ENCODE measurements at places on chromosomes 5 and 9.

GRCh38 chr9:114238891-114239875 is 83.7 kb upstream of the ORM1 start:
- DNase-seq: no peak

DNA sequence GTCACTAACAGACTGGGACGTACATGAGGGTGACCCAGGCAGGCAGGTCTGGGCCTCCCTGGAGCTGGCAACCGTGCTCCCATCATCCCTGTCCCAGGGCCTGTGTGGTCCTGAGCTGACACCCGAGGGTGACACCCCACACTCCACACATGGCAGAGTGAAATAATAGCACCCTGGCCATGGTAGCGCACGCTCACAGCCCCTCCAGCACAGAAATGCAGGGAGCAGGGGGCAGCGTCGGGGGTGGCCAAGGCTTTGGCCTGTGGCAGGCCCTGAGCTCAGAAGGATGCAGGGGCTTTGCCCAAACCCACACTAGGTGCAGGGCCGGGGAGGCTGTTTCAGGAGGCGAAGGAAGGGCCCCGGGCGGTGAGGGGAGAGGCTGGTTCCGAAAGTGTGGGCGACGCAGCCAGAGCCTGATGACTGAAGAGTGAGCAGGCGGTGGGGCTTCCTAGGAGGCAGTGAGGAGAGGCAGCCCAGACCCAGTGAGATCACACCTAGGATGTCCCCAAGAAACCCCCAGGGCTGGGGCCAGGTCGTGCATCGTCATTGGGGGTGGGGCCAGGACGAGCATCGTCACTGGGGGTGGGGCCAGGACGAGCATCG is 12.9 kb downstream of the OR2V2 start:
- DNase-seq: peak; percentile 48

DNA sequence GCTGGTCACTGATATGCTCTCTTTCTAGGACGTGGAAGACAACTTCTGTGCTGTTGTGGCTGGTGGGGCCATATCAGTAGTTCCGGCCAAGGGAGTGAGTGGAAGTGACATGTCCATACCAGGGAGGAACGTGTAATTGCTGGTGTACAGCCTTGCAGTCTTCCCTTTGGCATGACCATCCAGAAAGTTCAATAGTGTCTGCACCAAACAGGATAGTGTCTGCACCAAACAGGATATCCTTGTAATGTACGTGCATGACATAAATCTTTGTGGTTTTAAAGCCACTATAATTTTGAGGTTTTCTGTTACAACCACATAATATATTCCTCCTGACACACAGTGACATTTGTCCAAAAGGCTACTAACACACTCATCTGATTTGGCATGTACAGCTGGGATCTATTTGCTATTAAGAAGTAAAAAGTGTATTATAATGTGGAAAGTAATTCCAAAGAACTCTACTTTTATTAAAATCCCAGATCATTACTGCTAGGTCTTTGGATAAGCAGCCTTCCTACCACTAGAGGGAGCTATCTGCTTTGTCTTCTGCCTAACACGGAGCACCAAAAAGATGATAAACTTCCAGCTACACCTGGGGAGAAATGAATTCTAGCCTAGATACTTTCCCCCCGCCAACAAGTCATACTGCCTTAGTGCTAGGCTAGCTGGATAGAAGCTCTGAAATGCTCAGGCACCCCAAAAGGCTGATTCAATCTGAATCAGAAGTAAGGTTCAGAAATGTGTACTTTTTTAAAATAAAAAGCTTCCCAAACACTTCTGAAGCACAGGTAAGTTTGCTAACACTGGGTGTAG is 52.7 kb downstream of the RNF145 start:
- peak; percentile 9 for DNase-seq

- DNase-seq: no peak
Observed at GRCh38 chr5:135975122-135975521, 20.3 kb upstream of the LECT2 start.

DNA sequence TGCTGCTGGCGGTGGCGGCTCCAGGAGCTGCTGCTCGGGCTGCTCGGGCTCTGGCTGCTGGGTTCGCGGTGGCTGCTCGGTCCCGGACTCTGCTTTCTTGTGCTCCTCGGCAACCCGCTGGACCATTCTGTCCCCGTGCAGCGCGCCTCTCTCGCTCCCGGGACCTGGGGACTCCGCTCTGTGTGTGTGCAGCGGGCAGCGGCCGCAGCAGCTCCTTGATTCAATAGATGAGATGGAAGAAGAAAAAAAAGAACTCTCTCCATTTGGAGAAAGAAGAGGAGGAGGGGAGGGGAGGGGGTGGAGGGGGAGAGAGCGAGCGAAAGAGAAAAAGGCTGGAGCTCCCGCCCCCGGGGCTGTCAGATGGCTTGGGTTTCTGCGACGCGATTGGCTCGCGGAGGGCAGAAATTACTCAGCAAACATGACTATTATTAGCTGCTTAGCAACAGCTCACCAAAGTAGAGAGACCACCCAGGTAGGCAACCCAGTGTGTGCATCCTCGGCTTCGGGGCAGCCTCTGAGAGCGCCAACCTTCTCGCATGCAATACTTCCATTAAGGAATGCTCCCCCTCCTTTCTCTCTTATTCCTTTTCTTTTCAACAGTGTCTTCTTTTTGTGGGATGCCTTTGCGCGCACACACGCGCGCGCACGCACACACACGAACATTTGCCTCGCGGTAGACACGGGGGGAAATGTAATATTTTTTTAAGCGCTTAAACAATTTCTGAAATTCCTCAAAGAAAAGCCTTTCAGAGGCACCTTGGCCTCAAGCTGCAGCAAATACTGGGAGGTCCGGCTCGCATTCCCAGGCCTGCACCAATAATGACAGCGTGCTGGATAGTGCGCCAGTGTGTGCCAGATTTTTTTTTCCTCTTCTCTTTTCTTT is 7.6 kb downstream of the PTCH1 start:
- DNase-seq: peak; percentile 85

GRCh38 chr5:112014783-112015395 is 257.9 kb upstream of the NREP start:
- no peak for DNase-seq

DNA sequence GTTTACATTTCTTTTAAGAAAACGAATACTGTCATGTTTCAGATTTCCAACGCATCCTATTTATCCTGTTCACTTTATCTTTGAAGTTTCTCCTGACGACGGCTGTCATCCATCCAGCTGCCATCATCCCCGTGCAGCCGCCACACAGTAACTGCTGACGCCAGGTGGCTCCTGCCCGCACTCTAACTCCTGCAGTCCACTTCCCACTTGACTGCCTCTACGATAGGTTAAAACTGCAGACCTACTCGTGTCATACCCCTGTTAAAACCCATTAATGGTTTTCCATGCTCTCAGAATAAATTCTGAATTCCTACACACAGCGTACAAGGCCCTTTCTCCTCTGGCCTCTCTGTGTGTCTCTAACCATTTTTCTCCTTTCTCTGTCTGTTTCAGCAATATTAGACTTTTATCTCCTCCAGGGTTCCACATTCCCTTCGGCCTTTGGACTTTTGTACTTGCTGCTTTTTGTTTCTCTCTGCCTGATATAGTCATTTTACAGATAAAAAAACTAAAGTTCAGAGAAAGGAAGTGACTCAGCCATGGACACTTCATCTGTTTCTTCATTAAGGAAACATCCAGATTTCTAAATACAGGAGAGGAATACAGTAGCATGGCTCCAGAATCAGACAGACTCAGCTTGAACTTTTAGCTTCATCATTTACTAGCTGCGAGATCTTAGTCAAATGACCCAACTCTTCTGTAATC is 84.9 kb downstream of the ADAMTS12 start:
- DNase-seq: no peak

DNA sequence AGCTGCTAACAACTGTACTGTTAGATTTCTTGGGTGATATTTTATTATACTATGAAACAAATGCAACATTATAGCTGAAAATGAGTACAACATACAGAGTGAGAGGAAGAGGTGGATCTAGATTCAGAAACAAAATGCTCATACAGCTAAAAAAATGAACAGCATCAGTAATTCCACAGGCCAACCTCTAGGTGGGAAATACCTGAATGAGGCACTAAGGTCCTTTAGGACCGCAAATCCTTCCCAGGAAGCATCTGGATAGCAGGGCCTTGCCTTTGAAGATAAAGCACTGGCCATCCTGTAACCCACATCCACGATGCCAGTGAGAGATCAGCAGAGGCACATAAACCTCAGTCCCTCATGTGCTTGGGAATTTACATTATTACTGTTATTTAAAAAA is 310.8 kb downstream of the YTHDC2 start:
- no peak for DNase-seq

DNA sequence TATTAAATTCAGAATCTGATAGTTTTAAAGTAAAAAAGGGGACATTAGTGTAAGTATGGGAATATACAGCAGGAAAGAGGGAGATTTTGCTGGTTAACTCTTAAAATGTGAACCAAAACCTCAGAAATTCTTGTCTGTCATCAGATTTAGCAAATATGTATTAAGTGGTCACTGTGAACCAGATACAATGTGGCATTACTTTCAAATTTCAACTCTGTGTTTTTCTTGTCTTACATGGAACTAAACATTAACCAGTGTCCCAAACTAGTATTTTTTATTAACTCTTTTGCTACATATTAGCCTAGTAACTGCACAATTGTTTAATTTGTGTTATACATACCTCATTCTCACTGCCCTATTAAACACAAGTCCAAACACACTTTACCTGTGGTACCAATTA is 259.9 kb upstream of the RASA1 start:
- no peak for DNase-seq

DNA sequence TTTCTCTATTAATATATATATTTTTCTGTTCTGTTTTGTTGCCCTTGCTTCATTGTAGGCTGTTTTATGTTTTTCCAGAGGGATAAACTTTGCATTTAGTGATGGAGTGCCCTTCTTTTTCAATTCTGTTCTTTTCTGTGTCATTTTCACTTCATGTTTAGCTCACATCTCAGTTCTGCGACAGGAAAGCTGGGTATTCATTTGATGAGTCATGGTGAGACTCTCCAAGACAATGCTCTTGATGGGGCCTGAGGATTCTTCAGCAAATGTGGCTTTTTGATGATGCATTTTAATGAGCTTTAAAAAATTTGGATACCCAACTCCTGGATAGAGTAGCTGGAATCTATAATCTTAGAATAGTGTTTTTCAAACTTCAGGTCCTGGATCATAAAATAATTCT is 56.5 kb upstream of the SPATA31D4 start:
- no peak for DNase-seq

DNA sequence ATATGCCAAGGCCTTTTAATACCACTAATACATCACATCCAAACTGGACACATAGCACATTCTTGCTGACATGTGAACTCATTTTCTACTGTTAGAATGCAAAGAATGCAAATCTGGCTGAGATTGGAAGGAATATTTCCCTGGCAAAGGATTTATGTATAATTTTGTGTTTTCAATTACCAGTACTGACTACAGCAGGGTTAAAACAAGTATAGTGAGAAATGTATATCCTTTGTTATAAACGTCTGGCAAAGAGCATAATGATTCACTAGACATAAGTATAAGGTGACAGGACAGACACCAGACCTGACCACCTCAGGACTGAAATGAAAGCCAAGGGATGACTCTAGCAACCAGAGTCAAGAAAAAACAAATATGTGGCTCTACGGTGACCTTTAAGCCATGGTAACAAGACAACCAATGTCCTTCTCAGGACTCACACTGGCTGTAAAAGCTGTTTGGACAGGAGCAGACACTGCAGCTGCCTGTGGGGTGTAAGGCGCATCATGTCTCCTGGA is 95.0 kb downstream of the MRPS27 start:
- DNase-seq: no peak

DNA sequence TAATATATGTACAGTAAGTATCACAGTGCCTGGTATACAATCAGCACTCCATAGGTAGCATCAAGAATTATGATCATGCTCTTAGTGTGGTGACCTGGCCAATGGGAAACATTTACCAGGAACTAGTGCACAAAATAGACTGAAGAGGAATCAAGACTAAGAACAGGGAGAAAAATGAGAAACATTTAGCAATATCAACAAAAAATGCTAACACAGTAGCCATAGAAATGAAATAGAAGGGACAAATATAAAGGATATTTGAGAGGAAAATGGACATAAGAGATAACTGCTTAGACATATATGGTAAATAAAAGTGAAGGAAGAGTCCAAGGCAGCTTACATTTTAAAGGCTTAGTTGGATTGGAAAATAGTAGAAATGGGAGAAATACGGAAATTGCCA is 16.5 kb upstream of the SPATA9 start:
- no peak for DNase-seq

DNA sequence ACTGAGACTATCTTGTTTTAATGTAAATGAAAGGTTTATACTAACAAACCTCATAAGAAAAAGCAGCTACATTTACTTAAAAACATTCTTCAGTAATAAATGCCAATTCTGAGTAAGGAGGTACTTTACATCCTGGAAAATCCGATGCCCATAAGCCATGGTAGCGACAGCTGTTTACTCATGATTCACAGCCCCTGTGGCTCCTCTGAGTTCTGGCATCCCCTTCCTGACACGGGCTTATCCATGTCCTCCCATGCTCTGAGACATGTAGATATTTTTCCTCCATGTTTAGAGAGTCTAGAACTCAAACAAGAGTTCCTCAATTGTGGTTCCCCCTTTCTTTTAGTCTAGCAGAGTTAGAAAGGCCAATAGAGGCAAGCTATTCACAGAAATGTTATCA is 63.1 kb upstream of the DEPDC1B start:
- DNase-seq: no peak

DNA sequence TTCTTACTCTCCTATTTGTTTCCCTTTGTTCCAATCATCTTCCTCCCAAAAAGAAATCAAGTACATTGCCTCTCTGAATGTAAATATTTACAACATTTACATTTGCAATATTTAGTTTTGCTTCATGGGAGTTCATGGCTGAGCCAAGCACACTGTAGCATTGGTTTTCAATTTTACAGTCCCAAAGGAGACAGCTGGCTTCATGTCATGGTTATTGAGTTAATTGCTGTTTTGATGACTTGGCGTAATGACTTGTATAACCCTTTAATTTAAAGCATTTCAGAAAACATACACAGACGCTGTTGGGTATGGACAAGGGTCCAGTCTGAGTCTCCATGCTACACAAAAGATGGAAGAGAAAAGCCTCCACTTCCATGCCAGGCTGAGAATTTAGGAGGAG is 25.6 kb upstream of the VLDLR start:
- no peak for DNase-seq

- no peak for DNase-seq
Observed at GRCh38 chr5:142845954-142846398, 75.8 kb downstream of the ARHGAP26 start.

All from NCI-H446 treated with DMSO at 0.1 percent for 48 hours (cell line).